Urinary bladder (tissue), 4 donors: ENCODE measurements at places on chromosomes 5 and 9. TPM values are rescaled to one million over a fixed set of nuclear protein-coding genes. Genes with fewer than 3 reads are reported as not detected.

DNA sequence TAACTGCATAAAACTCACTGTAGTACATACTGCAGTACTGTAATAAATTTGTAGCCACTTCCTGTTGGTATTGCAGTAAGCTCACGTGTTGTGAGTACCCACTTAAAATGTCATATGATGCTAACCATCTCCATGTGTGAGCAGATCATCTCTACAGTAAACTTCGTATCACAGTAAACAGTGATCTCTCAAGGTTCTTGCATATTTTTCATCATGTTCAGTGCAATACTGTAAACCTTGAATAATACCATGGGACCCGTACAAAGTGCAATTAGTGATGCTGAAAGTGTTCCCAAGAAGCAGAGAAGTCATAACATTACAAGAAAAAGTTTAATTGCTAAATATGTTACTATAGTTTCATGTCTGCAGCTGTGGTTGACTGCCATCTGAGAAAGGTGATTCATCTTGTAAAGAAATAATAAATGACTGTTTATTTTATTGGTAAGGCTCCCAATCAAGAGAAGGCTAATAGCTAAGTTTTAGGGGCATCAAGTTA lies 253.8 kb upstream of the POU5F2 start:
- DNase-seq, result no peak

DNA sequence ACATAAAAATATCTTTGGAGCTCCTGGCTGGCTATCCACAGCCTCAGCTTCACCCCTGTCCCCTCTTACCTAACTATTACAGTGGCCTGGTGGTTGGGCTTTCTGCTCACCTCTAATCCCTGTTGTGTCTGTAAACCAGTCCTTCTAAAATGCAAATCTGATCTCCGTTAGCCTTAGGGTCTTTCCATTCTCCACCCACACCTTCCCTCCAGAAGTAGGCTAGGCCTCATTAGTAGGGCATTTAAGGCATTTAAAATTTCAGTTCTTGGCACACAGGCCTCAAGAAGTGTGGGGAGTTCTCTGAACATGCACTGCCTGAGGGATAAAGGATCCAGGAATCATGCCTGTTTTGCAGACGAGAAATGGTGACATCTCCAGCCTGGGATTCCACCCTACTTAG lies 26.4 kb upstream of the STC2 start:
- DNase-seq, result no peak

- no peak for DNase-seq
Measured at GRCh38 chr9:75992482-75993206, 102.2 kb downstream of the PCSK5 start.

GRCh38 chr5:5421149-5421960 lies 1.1 kb upstream of the ICE1 start:
- no peak for DNase-seq

DNA sequence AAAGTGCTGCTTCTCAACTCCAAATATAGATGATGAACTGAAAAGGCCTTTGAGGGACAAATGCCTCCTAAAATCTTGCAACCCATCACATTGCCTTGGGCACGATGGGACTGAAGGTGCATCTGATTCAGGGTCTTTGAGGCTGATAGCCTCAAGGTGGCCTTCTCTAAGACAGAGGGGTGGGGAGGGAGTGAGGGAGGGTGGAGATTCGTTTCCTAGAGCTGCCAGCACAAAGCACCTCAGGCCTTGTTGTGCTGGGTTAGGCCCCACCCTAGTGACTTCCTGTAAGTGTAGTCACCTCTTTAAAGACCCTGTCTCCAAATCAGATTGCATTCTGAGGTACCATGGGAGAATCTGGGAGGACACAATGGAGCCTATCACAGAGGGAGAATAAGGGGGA lies 57.1 kb downstream of the BARX1 start:
- no peak for DNase-seq

Gene AGGF1
- total RNA-seq, result 35.8 TPM
